CD4-positive, alpha-beta T cell treated with Interleukin-21 for 1 hour (primary cell): ENCODE measurements at places on chromosomes 7 and 10.

DNA sequence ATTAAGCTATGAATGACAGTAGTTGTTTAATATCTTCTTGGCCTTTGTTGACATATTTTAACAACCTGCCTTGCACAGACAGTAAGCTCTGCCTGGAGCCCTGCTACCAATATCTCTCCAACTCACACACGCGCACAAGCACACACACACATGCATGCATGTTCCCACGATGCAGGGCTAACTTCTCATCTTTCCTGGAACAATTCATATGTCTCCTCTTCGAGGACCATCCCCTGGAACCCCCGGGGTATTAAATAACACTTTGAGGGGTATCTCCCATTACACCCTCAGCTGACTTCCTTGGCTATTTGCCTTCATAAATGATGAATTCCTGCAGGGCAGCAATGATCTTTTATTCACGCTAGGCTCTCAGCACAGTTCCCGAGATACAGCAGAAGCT, 258.0 kb downstream of the TRIL start:
- DNase-seq, result no peak

GRCh38 chr7:117270371-117270770, 52.5 kb downstream of the WNT2 start:
- DNase-seq, result no peak

DNA sequence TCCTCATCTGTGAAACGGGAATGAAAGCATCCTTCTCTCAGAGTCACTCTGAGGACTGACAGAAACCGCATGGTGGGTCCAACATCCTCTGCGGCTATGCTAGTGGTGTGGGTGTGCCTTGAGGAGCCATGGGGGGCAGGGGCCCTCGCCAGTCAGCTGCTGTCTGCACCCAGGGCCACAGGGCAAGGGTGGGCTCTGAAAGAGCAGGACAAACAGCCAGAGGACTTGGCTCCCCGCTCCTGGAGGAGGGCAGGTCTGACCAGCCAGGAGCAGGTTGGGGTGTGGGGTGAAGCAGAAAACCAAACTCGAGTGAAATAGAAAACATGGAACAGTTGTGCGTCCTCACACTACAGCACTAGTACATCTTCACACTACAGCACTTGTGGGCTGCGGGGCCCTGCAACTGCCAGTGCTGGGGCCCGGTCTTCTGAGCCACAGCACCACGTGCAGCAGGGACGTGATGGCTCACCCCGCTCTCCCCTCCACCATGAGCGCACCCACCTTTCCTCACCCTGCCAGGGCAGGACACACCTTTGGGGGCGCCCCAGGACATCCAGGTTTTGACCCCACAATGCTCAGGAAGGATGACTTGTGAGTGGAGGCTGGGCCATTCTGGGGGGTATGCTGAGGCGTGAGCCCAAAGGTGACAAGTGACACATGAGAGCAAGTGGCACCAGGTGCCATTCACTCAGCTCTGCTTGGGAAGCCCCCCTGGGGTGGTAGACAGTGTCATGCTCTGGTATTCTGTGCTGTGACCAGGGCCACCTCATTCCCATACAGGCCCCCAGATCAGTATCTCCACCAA, 96.1 kb upstream of the RET start:
- no peak for DNase-seq

DNA sequence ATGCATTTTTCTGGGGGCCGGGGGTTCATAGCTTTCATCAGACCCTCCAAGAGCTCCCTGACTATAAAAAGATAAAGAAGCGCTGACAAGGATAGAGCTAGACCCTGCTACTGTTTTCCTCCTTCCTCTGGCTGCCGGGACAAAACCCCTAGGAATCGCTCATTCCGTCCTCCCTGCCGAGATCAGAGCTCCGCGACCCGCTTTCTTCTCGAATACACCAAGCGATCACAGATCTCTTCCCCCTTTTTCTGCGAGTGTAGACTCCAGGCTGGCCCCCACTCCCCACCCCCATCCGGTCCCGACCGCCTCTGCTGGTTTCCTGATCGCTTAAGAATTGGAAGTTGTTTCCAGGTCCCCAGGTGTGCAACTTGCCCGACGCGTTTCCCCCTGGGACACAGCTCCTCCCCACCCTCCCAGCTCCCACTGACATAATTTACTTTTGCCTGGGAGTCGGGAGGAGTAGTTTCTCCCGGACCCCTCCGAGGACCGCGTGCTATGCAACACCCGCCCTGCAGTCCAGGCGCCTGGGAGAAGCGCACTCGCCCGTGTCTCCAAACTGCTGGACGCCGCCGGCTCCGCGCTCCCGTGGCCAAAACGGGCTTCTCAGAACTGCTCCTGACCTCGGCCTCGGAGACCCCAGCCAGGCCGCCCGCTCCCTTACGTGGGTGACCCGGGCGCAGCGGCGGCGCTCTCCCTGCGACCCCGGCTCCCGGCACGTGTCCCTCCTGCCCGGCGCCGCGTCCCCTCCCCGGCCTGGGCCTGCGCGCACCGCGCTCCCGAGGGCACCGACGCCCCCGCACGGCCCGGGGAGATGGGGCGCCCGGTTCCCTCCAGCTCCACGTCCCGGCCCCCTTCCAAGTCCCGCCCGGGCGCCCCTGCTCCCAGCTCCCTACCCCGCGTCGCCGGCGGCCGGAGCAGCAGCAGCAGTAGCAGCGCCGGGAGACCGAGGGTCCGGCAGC, 552 bp downstream of the IL15RA start:
- DNase-seq, result peak; percentile 40

DNA sequence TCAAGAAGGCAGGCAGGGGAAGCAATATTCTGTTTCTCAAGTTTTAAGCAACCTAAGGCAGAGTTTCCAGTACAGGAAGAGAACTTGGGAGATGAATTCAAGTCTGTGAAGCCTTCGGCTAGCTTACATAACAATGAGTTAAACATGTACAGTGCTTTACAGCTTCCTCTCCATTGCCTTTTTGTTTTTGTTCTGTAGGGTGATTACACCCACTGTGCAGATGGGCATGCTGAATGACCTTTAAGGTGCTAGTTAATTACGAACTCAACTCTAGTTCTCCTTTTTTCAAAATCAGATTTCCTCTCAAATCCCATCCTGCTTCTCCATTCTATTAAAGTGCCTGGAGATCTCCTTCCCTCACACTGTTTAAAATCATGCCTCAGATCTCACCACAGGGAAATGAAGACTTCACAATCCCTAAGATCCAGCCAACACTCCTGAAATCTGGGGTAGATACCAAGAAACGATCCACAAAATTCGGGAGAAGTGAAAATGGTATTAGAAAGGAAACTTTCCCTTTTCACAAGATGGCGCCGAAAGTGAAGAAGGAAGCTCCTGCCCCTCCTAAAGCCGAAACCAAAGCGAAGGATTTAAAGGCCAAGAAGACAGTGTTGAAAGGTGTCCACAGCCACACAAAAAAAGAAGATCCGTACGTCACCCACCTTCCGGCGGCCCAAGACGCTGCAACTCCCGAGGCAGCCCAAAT, 16.8 kb upstream of the MSMB start:
- DNase-seq, result no peak
